Chondrocyte (in vitro differentiated cells): ENCODE measurements at places on chromosomes 1 and 21. TPM values are rescaled to one million over a fixed set of nuclear protein-coding genes. Genes with fewer than 3 reads are reported as not detected.
A peak's percentile ranks its signal among the peaks of the same experiment; 100 is the strongest.

GRCh38 chr1:200134116-200134515, 106.6 kb downstream of the NR5A2 start:
- H3K4me3 ChIP-seq, result no peak overlapping the region
- H3K4me1 ChIP-seq, result no peaks in the 10 kb centered on the region
- no peaks in the 10 kb centered on the region for H3K36me3 ChIP-seq
- no peak for DNase-seq
- no peak overlapping the region for H3K27ac ChIP-seq

Gene B3GALNT2
- total RNA-seq, result 28.1 to 36.6 TPM (median 30.4 TPM) in 3 replicates

Gene OR14K1
- not detected in 3 replicates for total RNA-seq

DNA sequence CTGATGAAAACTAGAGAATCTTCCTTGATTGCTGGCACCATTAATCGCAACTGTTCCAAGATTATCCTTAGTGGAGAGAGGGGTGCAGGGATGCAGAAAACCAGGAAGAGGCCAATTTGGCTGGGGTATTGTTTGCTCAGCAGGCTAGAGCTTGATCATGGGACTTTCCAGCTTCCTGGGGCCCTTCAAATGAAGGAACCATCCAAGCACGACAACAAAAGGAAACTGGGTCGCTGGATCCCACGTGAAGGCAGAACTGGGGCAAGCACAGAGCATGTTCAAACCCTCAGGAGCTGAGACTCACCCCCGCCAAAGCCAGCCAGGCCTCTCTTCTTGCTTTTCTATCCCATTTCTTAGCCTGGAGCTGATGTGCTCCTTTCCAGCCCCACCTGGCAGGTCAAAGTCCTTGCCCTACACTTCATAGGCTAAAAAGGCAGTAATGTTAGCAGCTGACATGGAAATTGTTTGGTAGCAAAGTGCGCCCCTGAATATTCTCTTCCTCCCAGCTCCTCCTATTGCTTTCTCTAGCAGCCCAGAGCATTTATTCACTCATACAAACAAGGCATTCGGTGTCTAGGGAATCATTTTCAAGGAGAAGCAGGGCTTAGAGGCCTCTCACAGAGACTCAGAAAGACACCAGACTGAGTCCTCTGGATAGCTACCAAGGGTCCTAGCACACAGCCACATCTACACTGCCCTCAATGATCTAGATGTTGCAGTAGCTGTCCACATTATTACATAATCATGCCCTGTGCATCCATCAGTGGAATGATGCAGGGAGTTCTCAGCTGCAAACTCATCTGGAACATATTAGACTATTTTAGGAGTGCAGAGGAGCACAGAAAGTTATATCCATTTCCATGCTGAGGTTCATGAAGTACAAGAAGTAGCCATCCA, 11.5 kb downstream of the KCNA2 start:
- no peaks in the 10 kb centered on the region for H3K4me1 ChIP-seq
- no peak overlapping the region for H3K4me3 ChIP-seq
- peaks cover 15% of the 10 kb centered on the region for H3K27me3 ChIP-seq
- no peak overlapping the region for H3K27ac ChIP-seq
- DNase-seq, result no peak

- H3K36me3 ChIP-seq, result no peaks in the 10 kb centered on the region
- no peak overlapping the region for H3K4me3 ChIP-seq
- H3K4me1 ChIP-seq, result peaks cover 9% of the 10 kb centered on the region
- no peak for DNase-seq
- H3K27ac ChIP-seq, result no peak overlapping the region
These were observed 75.1 kb upstream of the NRIP1 start for GRCh38 chr21:15139898-15140297.

Gene HSD3B2
- not detected in 3 replicates for total RNA-seq

- no peak for DNase-seq
- H3K36me3 ChIP-seq, result peaks cover 11% of the 10 kb centered on the region
- peak overlapping the region; percentile 95 for H3K27ac ChIP-seq
- H3K4me1 ChIP-seq, result peaks cover 76% of the 10 kb centered on the region
These were observed 75.4 kb upstream of the C1orf105 start for GRCh38 chr1:172345077-172345476.

DNA sequence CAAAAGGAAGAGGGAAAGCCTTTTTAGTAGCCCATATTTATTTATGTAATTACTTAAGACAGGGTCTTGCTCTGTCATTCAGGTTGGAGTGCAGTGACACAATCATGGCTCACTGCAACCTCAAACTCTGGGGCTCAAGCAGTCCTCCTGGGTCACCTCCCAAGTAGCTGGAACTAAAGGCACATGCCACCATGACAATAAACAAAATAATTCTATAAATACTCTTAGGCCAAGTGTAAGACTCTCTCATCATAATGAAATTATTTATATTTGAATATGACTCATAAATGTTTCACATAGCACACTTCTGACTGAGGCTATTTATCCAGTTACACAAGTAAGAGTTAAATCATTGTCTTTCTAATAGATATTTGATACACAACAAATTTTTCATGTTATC, 314.7 kb downstream of the AMY1C start:
- peaks cover 1% of the 10 kb centered on the region for H3K27me3 ChIP-seq
- H3K4me1 ChIP-seq, result no peaks in the 10 kb centered on the region
- H3K36me3 ChIP-seq, result no peaks in the 10 kb centered on the region
- no peak overlapping the region for H3K4me3 ChIP-seq

DNA sequence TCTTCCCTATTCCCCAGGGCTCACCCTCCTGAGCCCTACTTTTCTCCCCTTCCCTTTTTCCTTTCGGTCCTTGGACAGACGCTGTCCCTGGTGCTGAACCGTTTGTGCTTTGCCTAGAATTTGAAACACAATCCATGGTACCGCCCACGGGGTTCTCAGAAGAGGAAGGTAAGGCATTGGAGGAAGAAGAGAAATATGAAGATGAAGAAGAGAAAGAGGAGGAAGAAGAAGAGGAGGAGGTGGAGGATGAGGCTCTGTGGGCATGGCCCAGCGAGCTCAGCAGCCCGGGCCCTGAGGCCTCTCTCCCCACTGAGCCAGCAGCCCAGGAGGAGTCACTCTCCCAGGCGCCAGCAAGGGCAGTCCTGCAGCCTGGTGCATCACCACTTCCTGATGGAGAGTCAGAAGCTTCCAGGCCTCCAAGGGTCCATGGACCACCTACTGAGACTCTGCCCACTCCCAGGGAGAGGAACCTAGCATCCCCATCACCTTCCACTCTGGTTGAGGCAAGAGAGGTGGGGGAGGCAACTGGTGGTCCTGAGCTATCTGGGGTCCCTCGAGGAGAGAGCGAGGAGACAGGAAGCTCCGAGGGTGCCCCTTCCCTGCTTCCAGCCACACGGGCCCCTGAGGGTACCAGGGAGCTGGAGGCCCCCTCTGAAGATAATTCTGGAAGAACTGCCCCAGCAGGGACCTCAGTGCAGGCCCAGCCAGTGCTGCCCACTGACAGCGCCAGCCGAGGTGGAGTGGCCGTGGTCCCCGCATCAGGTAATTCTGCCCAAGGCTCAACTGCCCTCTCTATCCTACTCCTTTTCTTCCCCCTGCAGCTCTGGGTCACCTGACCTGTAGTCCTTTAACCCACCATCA, 10.4 kb downstream of the BCAN start:
- no peak for DNase-seq
- H3K27me3 ChIP-seq, result peaks cover 74% of the 10 kb centered on the region
- H3K36me3 ChIP-seq, result no peaks in the 10 kb centered on the region
- peaks cover 7% of the 10 kb centered on the region for H3K4me1 ChIP-seq
- H3K27ac ChIP-seq, result no peak overlapping the region

Gene C1orf216
- 23.2 to 26.1 TPM (median 24.8 TPM) in 3 replicates for total RNA-seq

DNA sequence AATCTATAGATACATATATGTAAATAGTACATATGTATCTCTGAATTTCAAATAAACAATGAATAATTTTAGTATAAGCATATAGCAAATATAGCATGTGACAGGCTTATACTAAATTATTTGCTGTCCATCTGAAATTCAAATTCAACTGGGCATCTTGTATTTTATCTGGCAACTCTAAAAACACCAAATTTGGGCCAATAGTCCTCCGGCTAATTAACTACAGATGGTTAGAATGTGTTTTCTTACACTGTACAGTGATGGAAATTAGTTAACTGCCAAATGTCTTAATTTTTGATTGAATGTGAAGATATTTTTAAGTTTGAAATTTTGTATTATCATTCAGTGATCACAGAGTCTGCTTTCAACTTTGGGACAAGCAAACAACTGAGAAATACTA, 30.7 kb downstream of the KCNJ15 start:
- H3K4me3 ChIP-seq, result no peak overlapping the region
- no peaks in the 10 kb centered on the region for H3K27me3 ChIP-seq
- H3K27ac ChIP-seq, result peak overlapping the region; percentile 78
- DNase-seq, result no peak
- H3K36me3 ChIP-seq, result no peaks in the 10 kb centered on the region
- peaks cover 91% of the 10 kb centered on the region for H3K4me1 ChIP-seq

- H3K36me3 ChIP-seq, result peaks cover 12% of the 10 kb centered on the region
- DNase-seq, result no peak
These were observed 29.5 kb downstream of the ARHGEF16 start for GRCh38 chr1:3483801-3484444.
